Endodermal cell (in vitro differentiated cells): ENCODE measurements at places on chromosomes 12 and 14. TPM values are rescaled to one million over a fixed set of nuclear protein-coding genes. Genes with fewer than 3 reads are reported as not detected.

- no peaks in the 10 kb centered on the region for H3K27me3 ChIP-seq
- no peak overlapping the region for H3K27ac ChIP-seq
- H3K4me1 ChIP-seq: peaks cover 7% of the 10 kb centered on the region
- H3K36me3 ChIP-seq: no peaks in the 10 kb centered on the region
- no peak overlapping the region for H3K4me3 ChIP-seq
- DNase-seq: no peak
These were observed 150.5 kb upstream of the KRR1 start for GRCh38 chr12:75661908-75662307.

GRCh38 chr14:67416810-67417209, 4.8 kb upstream of the PLEK2 start:
- H3K27me3 ChIP-seq: no peaks in the 10 kb centered on the region
- no peak overlapping the region for H3K4me3 ChIP-seq
- no peak for DNase-seq

- H3K36me3 ChIP-seq: peaks cover 8% of the 10 kb centered on the region
- no peak overlapping the region for H3K27ac ChIP-seq
- no peak for DNase-seq
- H3K4me3 ChIP-seq: no peak overlapping the region
These were observed 43.8 kb downstream of the DDHD1 start for GRCh38 chr14:53109105-53110041.

GRCh38 chr12:119780786-119781434, 96.2 kb downstream of the CIT start:
- no peaks in the 10 kb centered on the region for H3K4me1 ChIP-seq
- peaks cover 50% of the 10 kb centered on the region for H3K36me3 ChIP-seq
- H3K4me3 ChIP-seq: no peak overlapping the region

DNA sequence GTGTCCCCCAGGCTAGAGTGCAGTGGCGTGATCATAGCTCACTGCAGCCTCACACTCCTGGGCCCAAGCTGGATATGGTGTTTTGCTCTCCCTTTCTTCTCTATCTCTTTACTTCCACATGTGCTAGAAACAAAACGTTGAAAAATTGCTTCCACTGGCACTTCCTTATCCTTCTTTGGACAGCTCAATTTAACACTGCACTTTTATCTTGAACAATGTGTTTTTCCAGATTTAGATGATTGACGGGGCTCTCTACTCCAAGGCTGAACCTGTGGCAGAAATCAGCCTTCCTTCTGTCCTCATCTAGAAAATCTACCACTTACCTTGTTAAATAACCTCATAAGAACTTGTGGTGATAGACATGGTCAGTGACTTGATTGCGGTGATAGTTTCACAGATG, 165.1 kb downstream of the DAD1 start:
- no peaks in the 10 kb centered on the region for H3K27me3 ChIP-seq
- no peaks in the 10 kb centered on the region for H3K4me1 ChIP-seq
- H3K36me3 ChIP-seq: no peaks in the 10 kb centered on the region

The RASSF8 gene
- total RNA-seq: 73.0 to 87.0 TPM (median 85.7 TPM) in 3 replicates

The BEST3 gene
- not detected in 2 replicates for total RNA-seq

The PLEKHD1 gene
- 0.11 and 0.16 TPM in 2 replicates for total RNA-seq
